ENCODE measurements at places on chromosomes 16 and 17.

DNA sequence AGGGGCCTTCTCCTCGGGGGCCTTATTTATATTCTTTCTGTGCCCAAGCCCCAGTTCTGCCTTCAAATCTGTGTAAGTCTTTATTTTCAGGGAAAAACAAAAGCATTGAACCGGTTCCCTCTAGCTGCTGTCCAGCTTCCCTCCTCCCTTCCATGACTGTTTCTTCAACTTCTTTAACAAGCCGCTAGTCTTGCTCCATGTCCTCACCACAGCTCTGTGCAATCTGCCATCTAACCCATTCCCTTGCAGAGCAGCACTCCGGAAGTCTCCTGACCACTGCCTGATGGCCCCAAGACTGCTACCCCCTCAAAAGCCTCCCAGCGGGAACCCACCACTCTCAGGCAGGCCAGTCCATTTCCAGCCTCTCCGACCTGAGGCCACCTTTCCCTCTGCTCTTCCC is 16.9 kb downstream of the EMC8 start:
- DNase-seq, result no peak

GRCh38 chr17:17322516-17323510 is 19.6 kb downstream of the NT5M start:
- no peak for DNase-seq

- DNase-seq, result no peak
Measured at GRCh38 chr16:67801883-67802282, 4.5 kb downstream of the RANBP10 start.

DNA sequence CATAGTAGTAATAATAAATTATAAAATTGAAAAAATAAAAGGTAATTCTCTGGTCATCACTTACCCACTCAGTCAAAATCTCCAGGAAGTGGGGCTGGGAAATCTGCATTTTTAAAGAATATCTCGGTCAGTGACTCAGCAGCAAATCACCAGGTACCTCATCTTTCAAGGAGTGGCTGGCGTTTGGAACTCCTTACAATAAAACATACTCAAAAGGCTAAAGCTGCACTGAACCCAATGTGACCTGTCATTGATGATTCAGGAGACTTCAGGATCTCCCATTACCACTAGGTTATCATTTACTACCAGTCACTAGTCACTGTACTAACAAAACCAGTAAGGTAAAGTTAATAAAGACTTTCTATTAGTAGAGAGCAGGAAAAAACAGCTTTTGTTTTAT is 21.5 kb upstream of the RFFL start:
- DNase-seq, result no peak

GRCh38 chr17:17723354-17724261 is 42.4 kb downstream of the RAI1 start:
- no peak for DNase-seq

GRCh38 chr17:64503821-64504768 is 2.0 kb downstream of the DDX5 start:
- no peak for DNase-seq

DNA sequence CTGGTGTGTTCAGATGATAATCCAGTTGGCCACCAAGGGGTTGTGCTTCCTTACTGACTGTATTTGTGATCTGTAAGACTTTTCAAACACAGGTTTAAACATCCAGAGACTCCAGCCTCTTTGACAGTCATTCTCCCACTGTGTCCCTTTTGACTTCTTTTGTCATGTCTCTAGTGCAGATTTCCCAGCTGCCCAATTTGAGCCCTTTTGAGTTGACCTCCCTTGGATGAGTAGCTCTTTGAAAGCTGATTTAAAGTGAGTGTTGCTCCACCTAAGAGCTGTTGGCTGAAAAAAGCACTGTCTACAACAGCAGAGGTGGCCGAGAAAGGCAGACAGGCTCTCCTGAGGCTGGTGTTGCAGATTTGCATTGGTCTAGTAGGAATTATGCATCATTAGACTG is 188.4 kb upstream of the TBX2 start:
- no peak for DNase-seq

DNA sequence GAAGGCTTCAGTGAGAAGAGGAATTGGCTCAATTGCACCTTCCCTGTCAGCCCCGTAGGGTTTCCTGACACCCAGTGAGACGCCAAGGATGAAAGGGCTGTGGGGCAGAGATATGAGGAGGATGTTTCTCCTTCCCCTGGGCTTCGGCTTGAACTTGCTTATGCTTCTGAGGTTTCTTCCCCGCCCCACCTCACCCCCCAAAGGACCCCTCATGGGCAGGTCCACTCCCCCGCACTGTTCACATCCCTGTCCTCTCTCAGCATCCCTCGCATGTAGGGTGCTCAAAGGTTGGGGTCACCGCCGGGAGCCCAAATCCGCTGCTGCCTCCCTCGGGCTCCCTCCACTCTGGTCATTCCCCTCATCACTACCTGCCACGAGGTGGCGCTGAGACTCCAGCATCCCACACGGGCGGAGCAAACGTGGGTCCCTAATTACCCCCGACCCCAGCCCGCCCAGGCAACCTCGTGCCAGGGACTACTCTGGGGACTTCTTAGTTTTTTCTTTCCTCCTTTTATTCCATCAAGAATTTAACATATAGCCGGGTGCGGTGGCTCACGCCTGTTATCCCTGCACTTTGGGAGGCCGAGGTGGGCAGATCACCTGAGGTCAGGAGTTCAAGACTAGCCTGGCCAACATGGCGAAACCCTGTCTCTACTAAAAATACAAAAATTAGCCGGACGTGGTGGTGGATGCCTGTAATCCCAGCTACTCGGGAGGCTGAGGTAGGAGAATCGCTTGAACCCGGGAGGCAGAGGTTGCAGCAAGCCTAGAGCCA is 3.3 kb upstream of the TRARG1 start:
- DNase-seq, result peak; percentile 75

- no peak for DNase-seq
Measured at GRCh38 chr16:15856182-15856581, 646 bp downstream of the MYH11 start.

DNA sequence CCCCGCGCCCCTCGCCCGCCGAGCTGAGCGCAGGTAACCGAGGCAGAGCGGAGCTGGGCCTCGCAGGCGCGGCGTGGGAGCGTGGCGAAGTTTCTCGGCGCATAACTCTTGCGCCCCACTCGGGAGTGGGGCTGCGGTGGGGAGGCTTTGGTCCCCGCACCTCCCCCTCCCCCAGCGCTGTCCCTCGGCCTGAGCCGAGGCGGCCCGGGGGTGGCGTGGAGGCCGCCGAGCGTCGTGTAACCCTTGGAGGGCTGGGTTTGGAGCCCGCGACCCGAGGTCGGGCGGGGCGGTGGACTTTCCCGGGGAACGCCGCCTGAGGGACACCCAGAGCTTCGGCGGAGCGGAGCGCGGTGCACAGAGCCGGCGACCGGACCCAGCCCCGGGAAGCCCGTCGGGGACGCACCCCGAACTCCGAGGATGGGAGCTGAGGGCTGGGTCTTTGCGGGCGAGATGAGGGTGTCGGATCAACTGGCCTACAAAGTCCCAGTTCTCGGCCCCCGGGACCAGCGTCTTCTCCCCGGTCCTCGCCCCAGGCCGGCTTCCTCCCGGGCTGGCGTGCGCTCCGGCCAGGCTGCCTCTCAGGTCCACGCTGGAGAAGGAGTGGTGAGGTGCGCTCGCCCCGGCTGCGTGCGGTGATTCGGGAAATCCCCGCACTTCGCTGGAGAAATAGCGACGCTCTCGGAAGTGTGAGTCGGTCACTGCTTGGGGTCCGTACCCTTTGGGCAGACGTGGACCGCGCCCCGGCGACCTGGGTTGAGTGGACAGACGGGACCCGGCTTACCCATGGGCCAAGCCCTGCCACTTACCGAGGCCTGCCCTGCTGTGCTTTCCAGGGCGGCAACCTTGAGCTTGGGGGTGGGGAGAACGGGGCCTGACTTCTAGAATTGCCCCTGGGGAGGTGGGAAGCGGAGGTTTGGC is 168.4 kb downstream of the RAB11FIP4 start:
- DNase-seq, result peak; percentile 74

- no peak for DNase-seq
Measured at GRCh38 chr17:76701471-76701967, 9.2 kb downstream of the MXRA7 start.

DNA sequence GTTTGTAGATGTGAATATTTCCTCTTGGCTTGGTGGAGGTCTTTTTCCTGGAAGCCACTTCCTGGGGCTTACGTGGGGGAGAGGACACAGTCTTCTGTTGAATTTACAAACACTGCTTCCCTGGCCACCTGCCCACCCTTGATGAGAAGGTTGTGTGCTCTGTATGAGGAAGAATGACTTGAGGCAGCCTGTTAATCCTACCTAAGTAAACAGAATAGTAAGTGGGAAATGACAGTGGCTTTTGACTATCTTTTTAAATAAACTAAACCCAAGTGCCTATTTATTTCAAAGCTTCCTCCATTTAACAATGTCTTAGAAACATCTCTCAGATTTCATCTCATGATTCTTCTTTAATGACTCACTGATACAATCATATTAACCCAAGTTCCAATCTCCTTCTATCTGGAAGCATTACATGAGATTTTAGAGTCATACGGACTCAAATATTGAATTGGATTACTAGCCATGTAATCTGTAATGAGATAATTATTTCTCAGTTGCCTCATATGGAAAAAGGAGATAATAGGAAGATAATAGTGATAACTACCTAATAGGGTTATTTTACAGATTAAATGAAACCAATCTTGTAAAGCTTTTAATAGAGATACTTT is 96.6 kb upstream of the SMIM36 start:
- DNase-seq, result no peak

GRCh38 chr17:80376531-80376930 is 38.4 kb upstream of the ENDOV start:
- DNase-seq, result peak; percentile 40

DNA sequence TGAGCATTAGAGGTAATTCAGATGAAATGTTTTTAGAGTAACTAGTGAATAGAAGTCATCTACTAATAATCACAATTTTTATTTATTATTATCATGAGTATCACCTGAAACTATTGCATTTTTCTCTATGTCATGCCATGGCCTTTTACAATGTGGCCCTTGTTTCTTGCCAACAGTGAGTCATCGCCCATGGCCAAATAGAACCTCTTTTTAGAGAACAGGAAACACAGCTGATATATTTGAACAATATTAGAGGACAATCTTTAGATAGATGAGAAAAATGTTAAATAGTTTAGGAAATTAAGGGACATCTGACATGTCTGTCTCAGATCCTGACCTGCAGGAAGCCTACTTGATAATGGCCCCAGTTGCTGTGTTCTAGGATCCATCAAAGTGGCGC is 1584.4 kb upstream of the GOT2 start:
- DNase-seq, result no peak

GRCh38 chr17:83183951-83184506 is 104.6 kb downstream of the METRNL start:
- peak; percentile 69 for DNase-seq

DNA sequence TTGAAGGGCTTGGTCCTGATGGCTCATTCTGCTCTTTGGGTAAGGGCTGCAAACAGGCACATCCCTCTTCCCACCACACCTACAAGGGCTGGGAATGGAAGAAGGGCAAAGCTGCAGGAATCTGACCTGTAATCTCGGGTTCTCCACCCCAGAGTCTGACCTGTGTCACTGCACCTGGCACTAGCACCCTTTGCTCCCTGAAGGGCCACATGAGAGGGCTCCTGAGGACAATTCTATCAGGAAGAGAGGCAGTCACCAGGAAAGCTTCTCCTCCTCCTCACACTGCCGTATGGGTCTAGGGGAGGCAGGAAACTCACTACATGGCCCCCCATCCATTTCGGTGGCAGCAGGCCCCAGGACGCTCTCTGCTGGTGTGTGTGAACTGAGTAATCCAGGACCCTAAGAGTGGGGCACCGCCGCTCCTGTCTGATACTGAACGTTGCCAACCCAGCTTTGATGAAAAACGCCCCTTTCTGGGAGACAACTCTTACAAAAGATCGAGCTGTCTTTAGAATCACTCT is 26.4 kb downstream of the TTLL6 start:
- DNase-seq, result no peak

GRCh38 chr16:20899477-20900298 is 470 bp downstream of the DCUN1D3 start:
- peak; percentile 43 for DNase-seq

DNA sequence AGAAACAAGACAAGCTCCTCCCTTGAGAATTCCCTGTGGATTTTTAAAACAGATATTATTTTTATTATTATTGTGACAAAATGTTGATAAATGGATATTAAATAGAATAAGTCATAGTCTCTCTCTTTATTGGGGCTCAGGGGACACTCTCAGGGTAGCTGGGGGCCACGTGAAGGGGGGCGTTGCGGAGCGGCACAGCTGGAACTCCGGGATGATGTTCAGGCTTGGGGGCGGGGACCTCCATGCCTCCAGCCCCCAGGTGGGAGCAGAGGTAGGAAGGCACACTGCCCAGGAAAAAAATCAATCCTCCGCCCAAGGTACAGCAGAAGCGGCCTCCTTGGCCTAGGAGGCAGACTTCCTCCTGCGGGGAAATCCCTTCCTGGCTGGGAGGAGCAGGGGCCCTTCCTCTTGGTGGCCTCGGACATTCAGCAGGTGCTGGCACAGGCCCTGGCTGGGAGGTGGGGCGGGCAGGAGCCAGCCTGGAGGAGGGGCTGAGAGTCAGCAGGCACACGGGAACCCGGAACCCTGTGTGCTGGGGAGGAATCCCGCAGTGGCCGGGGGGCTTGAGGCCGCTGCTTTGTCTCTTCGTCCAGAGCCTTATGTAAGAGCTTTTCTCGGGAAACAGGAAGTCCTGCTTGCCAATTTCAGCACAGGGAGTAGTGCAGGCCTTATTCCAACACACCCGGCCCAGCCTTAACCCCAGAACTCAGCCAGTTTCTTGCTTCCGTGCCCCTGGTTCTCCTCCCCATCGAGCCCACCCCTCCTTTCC is 591 bp upstream of the TNFSF13 start:
- DNase-seq, result peak; percentile 94

- no peak for DNase-seq
Measured at GRCh38 chr16:84973236-84973635, 38.1 kb downstream of the ZDHHC7 start.

- peak; percentile 34 for DNase-seq
Measured at GRCh38 chr17:49407981-49408501, 6.6 kb downstream of the PHB1 start.

GRCh38 chr17:48563385-48563838 is 14.7 kb downstream of the HOXB4 start:
- no peak for DNase-seq

GRCh38 chr16:51556694-51557340 is 405.7 kb upstream of the SALL1 start:
- no peak for DNase-seq

DNA sequence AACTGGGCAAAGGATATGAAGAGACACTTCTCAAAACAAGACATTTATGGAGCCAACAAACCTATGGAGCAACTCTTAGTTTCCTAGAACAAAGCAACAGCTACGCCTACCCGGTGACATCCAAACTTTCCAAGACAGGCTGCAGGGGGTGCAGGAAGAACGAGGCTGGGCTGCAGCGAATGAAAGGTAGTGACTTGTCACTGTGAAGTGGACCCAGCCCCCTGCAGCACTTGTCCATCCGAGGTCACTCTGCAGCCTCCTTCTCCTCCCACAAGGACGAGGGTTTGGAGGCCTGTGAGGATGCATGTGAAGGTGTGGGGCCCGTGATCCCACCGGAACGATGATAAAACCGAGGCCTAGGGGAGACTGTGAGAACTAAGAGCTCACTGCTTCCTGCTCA is 192.6 kb upstream of the RPL38 start:
- DNase-seq, result no peak
